ENCODE measurements at places on chromosomes 2 and 18. TPM values are rescaled to one million over a fixed set of nuclear protein-coding genes. Genes with fewer than 3 reads are reported as not detected.

The MOGAT1 gene
- total RNA-seq: not detected

The KCNK3 gene
- total RNA-seq: not detected

The AOX1 gene
- total RNA-seq: 229 TPM

The SERPINB11 gene
- total RNA-seq: not detected

The TM4SF20 gene
- total RNA-seq: under 0.01 TPM

The NXPH2 gene
- total RNA-seq: not detected

The CERKL gene
- under 0.01 TPM for total RNA-seq

The GLB1L gene
- 7.3 TPM for total RNA-seq

The M1AP gene
- total RNA-seq: not detected

The CNDP1 gene
- not detected for total RNA-seq

The IGFBP5 gene
- 106 TPM for total RNA-seq

The NEB gene
- total RNA-seq: 0.20 TPM

The KCNG2 gene
- total RNA-seq: not detected

The ZEB2 gene
- 79.4 TPM for total RNA-seq

The REG3G gene
- not detected for total RNA-seq

The NT5DC4 gene
- not detected for total RNA-seq

The CGREF1 gene
- 14.3 TPM for total RNA-seq

The BCL2L11 gene
- total RNA-seq: 0.98 TPM

The WDSUB1 gene
- total RNA-seq: 7.3 TPM

The BOLA3 gene
- 41.1 TPM for total RNA-seq

The MC4R gene
- total RNA-seq: not detected

The CFAP221 gene
- total RNA-seq: not detected

The RNPEPL1 gene
- 11.1 TPM for total RNA-seq

The MPHOSPH10 gene
- total RNA-seq: 16.4 TPM

The DSG3 gene
- total RNA-seq: under 0.01 TPM

The CCDC178 gene
- total RNA-seq: not detected

The ANKRD53 gene
- total RNA-seq: 0.39 TPM

The XDH gene
- 1.1 TPM for total RNA-seq

The SIGLEC15 gene
- total RNA-seq: 5.1 TPM

The DPYSL5 gene
- not detected for total RNA-seq

The CDK15 gene
- total RNA-seq: 4.7 TPM

The TTC32 gene
- total RNA-seq: 7.8 TPM

The ELOA2 gene
- not detected for total RNA-seq

The REV1 gene
- 34.8 TPM for total RNA-seq

The ZC3H15 gene
- total RNA-seq: 78.4 TPM

The GPAT2 gene
- 21.7 TPM for total RNA-seq

The KIAA2012 gene
- not detected for total RNA-seq

The TFCP2L1 gene
- not detected for total RNA-seq

The UCN gene
- 0.59 TPM for total RNA-seq

The C2orf78 gene
- total RNA-seq: not detected

The CLIP4 gene
- total RNA-seq: 40.8 TPM

The TUBB8B gene
- total RNA-seq: not detected

The IL37 gene
- total RNA-seq: not detected

The GAD1 gene
- total RNA-seq: not detected

The STPG4 gene
- total RNA-seq: 0.20 TPM

The NFE2L2 gene
- 46.1 TPM for total RNA-seq

The CAVIN2 gene
- 20.6 TPM for total RNA-seq

The GTF3C2 gene
- 54.9 TPM for total RNA-seq

The IL18R1 gene
- 0.73 TPM for total RNA-seq

The DCDC2C gene
- not detected for total RNA-seq

The MYCN gene
- not detected for total RNA-seq

The MRPL53 gene
- total RNA-seq: 30.9 TPM

The ALPG gene
- total RNA-seq: not detected

The SLC39A6 gene
- total RNA-seq: 74.5 TPM

Measured in subcutaneous preadipocyte (primary cell).